ENCODE measurements at places on chromosomes 3 and 15.

DNA sequence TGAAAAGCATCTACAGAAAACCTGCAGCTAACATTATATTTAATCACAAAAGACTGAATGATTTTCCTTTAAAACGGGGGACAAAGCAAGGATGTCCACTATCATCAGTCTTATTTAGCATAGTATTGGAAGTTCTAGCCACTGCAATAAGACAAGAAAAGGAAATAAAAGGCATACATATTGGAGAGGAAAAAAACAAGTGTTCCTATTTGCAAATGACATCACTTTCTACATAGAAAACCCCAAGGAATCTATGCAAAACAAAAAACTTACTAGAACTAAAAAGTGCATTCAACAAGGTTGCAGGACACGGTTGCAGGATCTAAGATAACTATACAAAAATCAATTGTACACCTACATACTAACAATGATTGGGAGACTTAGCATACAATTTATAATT lies 101.6 kb upstream of the MEF2A start:
- no peak for DNase-seq

GRCh38 chr15:42359249-42359648 lies at the start of gene CAPN3:
Gene CAPN3, plus strand, starts transcription at chr15:42359501. Its CDS starts 305 bp downstream, at chr15:42359806.
- DNase-seq: no peak

- no peak for DNase-seq
Measured at GRCh38 chr3:156443079-156443478, 111.8 kb downstream of the SSR3 start.

DNA sequence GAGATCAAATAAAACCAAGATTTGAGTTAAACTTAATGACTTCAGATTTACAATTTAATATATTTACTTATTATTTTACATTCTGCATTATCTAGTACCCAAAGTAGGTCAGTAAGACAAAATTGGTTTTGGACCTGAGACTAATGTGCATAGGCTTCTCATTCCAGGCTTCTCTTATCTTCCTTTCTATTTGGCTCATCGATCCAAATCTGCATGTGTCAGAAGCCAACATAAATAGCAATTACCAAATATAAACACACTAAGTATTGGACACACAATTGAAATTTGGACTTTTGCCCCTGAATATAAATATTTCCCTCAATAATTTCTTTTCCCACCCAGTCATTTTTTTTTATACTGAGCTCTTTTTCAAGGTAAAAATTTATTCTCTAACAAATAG lies 290.6 kb upstream of the ARHGEF26 start:
- DNase-seq: no peak

DNA sequence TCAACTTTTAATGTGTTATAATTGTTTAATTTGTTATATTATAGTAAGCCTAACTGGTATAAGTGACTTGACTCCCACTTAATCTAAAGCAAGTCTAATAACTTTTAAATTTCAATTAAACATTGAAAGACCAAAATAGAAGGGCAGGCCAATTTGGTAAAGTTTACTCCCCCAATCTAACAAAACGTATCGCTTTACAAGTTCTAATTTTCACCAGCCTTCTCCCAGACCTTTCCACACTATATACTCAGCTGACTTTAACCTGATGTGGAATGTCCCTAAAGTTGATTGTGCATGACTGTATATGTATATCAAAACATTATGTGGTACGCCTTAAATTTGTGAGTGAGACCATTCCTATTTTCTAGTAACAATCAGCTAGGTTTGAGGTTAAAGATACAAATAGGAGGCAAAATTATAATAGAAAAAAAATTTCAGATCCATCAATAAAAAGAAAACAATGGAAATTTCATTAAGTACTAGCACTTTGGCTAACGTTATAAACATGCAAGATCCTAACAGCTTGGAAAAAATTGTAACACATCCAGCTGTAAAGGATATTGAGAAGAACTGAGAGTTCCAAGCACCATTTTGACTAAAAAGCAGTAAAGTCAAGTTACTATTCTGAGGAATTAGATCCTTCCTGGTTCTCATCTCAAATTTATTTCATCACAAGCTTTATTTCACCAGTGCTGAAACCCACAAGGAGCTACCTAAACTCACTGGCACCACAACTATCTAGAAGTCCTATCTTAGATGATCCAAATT lies 199.5 kb downstream of the ERC2 start:
- no peak for DNase-seq

DNA sequence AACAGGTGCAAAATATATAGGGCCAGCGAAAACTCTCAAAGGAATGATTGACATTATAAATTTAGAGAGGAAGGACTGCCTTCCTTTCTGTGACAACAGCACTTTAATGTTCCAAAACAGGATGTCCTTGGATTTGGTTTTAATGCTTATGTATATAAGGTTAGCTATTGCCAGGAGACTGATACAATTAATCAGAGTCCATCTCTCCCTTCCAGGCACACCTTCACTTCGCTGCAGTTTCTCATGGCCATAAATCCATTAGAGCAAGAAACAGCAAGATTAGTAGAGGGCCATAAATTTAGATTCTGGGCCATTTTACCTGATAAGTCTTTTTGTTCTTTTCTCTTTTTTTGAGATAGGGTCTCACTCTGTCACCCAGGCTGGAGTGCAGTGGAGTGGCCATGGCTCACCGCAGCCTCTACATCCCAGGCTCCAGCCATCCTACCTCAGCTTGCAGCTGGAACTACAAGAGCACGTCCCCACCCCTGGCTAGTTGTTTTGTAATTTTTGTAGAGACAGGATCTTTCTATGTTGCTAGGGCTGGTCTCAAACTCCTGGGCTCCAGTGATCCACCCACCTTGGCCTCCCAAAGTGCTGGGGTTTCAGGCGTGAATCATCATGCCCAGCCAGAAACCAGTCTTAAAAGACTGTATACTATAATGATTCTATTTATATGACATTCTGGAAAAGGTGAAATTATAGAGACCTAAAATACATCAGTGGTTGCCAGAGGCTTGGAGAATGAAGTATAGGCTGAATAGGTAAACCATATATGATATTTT lies 15.7 kb upstream of the TFRC start:
- DNase-seq: no peak

DNA sequence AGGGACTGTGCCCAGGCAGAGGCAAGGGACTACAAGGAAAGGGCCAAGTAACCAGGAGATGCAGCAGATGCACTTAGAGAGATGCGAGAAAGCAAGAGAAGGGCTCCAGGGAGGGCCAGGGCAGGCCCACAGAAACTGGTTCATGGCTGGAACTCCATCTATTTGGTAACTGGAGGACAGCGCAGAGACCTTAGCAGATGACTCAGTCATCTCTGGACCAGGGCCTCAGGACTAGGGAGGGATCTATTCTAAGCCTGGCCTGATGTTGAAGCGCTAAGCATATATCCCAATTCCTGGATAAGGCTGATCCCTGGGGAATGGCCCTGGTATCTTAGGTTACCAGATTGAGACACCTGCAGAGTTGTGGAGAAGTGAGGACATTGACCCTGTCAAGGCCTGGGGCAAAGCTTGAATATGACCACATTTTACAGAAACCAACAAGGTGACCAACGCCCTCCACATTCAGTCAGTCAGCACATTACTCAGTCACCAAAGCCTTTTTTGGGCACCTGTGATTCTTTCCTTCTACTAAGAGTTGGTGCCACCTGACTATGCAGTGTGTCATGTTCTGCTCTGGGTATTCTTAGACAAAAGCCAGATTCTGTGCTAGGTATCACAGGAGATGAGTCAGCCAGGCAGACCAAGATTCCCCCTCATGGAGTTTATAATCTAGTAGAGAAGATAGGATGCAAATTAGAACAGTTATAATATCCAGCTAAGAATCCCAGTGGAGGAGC lies 68.4 kb upstream of the SLCO3A1 start:
- no peak for DNase-seq

- no peak for DNase-seq
Measured at GRCh38 chr3:125434582-125435011, 59.5 kb upstream of the ZNF148 start.

DNA sequence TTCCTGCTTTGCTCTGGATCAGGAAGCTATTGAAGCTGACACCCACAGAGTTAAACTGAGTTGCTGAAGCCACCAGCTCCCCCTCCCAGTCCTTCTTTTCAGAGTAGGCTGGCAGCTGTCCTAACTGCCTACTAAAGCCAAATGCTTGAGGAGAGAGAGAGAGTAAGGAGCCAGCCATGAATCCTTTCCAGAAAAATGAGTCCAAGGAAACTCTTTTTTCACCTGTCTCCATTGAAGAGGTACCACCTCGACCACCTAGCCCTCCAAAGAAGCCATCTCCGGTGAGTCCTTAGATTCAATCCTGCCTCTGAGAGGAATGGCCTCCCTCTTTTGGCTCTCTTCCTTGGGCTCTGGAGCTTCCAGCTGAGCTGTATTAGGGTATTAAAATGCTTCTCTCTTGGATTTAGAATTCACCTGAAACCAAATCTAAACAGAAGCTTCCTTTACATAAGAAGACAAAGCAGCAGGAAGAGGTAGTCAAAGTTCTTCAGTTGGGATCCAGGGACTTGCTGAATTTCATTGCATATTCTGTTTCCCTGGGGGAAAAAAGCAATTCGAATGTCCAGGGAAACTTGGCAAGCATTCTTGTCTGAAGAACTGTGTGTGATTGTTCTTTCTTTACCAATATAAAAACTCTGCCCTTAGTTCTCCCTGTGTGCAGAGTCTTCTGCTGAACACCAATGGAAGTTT lies at the start of gene SLC15A2:
SLC15A2 (plus strand) TSS at position 101 of the 690 bp plus-strand sequence; CDS start at position 177, 76 bp downstream.
- DNase-seq: no peak

DNA sequence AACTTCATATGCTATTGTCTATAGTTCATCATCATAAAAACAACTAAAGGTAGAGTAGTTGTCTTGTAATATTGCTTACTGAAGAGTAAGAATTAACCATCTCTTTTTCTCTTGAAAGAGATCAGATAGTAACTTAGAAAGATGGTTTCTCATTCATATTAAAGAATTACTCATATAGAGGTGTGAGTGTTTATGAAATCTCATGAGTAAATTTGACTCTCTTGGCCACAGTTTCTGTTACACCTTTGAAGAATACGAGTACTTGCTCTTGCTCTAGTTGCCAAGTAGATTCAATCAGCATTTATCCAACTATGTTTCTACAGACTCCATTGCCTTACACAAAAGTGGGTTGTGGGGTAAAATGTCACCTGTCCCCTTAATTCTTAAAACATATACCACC lies 247.4 kb upstream of the MANF start:
- DNase-seq: no peak

DNA sequence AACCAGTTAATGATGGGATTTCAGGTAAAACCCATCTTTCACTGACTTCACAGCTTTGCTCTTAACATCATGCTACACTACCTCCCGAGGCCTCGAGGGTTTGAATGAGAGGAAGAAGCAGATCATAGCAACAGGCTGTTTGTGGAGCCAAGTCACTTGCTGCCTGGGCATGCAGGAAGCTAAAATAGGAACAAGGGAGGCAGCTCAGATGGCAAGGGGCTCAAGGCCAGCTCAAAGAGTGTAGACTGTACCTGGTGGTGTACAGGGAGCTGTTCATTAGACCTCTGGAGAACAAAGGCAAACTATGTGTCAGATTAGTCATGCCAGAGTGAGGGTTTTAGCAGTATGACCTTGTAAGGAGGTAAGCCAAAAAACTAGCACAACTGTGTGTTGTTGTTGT lies 28.8 kb downstream of the ARRDC4 start:
- no peak for DNase-seq

DNA sequence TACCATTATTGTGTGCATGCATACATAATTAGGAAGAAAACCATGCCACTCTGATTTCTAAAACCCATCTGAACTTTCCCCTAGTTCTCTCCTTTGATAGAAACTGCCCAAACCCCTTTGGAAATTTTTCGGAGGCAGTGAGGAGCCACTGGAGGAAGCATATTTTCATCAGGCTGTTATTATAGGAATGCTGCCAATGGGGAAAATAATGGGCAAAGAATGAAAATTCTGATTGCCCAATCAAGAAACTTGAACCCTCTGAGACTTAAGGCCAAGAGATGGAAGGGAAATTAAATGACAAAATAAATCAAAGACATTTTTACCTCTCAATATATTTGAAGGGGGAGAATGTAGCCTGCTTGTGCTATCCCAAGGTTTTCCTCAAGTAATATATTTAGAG lies 376.0 kb upstream of the PDZRN3 start:
- DNase-seq: no peak

GRCh38 chr3:176939022-176939817 lies 258.1 kb downstream of the TBL1XR1 start:
- peak; percentile 36 for DNase-seq

DNA sequence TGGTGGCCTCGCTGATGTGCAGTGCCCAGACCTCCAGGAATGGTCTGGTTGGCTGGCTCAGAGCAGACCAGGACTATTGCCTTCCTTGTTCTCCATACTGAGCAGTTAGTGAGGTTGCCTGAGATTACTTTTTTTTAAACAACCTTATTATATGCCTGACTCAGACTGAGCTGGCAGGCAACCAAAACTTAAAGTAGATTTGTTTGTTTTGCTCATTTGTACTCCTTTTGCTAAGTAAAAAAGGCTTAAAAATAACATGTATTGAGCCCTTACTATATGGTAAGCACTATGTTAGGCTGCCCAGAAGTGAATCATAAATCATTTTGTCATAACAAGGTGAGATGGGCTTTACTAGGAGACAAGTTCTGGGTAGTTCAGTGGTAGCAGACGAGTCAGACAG lies 92.4 kb downstream of the GHSR start:
- DNase-seq: no peak

- DNase-seq: no peak
Measured at GRCh38 chr15:100877551-100877950, 2.1 kb upstream of the ALDH1A3 start.

- DNase-seq: peak; percentile 8
Measured at GRCh38 chr15:23869396-23869795, 182.3 kb upstream of the NDN start.

GRCh38 chr15:80059786-80060355 lies 395 bp downstream of the ZFAND6 start:
- no peak for DNase-seq

- DNase-seq: no peak
Measured at GRCh38 chr3:29494305-29495036, 213.6 kb downstream of the RBMS3 start.

GRCh38 chr15:81351651-81352050 lies 22.4 kb downstream of the TMC3 start:
- no peak for DNase-seq

GRCh38 chr3:149080011-149080698 lies 6.2 kb downstream of the HLTF start:
- no peak for DNase-seq

DNA sequence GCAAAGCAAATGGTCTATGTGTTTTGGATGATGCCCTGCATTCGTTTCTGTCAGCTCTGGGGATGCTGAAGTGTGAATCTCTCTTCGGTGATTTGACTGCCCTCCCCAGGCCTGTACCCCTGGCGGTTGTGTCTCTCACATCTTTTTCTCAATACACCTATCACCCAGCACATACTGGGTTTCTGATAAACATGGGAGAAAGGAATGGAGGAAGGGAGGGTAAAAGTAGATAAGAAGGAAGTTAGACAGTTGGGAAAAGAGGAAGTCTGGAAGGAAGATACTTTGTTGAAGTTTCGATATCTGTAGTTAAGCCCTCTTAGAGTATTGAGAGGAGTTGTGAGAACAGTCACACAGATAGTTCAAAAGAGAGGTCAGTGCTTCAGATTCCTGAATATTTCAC lies 35.8 kb upstream of the LRTM1 start:
- DNase-seq: no peak

DNA sequence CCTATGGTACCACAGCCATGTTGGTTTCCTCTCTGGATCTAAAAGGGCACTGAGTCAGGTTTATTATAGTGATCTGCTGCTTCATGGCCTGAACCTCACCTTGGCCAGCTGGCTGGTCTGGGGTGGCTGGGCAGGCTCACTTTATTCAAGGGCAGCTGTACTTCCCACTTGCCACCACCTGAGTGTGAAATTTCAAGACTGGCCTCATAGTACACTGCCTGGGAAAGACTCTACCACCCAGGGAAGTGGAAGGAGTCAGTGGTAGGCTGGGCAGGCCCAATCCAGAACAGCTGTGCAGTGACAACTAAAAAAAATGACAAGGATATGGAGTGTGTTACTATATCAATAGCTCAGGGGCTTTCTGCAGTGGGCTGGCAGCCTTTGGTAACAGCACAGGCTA lies 8.8 kb downstream of the SNUPN start:
- no peak for DNase-seq
